ENCODE measurements at places on chromosomes 6 and 20. TPM values are rescaled to one million over a fixed set of nuclear protein-coding genes. Genes with fewer than 3 reads are reported as not detected.
A peak's percentile ranks its signal among the peaks of the same experiment; 100 is the strongest.

DNA sequence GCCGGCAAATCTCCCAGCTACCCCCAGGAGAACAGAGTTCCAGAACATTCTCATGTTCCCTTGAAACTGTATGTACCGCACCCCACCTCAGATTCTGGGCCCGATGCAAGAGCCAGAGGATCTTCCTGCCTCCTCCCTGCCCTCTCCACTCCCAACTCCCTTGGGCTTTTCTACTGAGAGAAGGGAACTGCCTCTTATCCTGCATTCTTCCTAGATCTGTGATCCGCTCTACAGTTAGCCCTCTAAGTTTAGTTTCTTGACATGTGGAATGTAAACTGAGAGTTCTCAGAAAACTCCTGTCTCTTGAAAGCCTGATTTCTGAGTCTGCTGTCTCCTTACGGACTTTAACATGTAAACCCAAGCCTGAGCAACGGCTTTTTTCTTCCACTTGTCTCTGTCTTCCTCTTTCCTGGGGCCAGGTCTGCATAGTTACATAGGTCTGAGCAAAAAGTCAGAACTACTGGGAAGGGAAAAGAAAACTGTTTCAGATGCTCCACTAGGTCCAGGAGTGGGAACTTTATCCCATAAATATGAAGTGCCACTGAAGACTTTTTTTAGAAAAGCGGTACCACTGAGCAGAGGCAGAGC, 86.5 kb upstream of the TNFAIP3 start:
- DNase-seq, result no peak

DNA sequence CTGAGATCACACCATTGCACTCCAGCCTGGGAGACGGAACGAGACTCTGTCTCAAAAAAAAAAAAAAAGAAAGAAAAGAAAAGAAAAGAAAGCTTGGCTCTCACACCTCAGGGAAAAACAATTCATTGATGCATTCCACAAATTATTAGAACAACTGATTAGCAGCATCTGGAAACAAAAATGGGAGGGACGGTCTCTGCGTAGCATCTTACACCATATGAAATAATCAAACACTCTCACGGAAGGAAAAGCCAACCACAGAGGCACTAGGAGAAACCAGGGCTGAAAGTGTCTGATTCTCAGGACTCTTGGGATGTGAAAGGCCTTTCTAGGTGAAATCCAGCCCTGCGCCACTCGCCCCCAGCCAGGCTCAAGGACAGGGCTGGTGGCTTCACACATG, 2.3 kb upstream of the HELZ2 start:
- DNase-seq, result no peak

DNA sequence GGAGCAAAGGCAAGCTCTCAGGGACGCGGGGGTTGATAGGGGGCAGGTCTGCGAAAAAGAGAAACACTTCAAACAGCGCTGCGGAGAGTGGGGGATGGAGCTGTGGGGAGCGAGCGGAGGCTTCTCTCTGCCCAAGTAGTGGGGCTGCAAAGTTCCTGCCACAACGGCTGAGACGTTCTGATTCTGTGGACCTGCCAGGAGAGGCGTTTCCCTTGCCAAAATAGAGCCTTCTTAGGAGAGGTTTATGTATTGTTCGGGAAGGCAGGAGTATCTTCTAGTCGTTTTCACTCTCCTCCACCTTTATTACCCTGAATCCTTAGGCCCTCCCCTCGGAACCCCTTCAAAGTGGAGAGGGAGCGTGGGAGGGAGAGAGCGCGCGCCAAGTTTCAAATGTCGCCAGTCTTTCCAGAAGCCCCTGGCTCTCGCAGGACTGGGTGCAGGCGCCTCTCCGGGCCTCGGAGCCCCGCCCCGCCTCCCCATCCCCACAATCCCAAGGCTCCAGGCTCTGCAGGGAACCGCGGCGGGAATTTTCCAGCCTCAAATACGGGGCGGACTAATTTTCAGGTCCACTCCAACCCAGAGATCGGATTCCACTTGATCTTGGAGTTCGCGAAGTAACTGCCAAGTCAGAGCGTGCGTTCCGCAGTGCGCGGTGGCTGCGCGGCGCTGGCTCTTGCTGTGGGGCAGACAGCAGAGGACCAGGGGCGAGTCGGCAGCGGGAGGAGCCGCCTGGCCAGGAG, 10.0 kb upstream of the POU3F2 start:
- no peak for DNase-seq

GRCh38 chr20:48592107-48592940, 235.5 kb downstream of the PREX1 start:
- no peak for DNase-seq

- DNase-seq, result no peak
These were observed 156.0 kb downstream of the RFPL4B start for GRCh38 chr6:112503091-112503596.

- DNase-seq, result no peak
These were observed 117.5 kb downstream of the FLRT3 start for GRCh38 chr20:14219801-14220461.

DNA sequence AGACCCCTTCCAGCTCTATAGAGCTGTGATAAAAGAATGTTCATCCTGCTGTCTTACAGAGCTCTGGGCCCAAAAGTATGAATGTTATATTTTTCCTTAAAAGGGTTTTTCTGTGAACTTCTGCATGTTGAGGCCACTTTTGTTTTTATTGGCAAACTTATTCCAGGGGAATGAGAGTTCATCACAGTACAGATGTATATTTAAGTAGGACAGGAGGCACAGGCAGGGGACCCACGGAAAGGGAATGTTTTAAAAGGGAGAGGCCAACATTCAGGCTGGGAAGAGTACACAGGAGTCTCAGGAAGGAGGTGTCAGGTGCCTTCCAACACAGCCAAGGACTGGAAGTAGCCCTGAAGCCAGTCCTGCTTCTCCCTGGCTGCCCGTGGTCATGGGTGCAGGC, 148.4 kb downstream of the EYA2 start:
- DNase-seq, result no peak

- no peak for DNase-seq
These were observed 588.7 kb downstream of the UTRN start for GRCh38 chr6:144873623-144874378.

DNA sequence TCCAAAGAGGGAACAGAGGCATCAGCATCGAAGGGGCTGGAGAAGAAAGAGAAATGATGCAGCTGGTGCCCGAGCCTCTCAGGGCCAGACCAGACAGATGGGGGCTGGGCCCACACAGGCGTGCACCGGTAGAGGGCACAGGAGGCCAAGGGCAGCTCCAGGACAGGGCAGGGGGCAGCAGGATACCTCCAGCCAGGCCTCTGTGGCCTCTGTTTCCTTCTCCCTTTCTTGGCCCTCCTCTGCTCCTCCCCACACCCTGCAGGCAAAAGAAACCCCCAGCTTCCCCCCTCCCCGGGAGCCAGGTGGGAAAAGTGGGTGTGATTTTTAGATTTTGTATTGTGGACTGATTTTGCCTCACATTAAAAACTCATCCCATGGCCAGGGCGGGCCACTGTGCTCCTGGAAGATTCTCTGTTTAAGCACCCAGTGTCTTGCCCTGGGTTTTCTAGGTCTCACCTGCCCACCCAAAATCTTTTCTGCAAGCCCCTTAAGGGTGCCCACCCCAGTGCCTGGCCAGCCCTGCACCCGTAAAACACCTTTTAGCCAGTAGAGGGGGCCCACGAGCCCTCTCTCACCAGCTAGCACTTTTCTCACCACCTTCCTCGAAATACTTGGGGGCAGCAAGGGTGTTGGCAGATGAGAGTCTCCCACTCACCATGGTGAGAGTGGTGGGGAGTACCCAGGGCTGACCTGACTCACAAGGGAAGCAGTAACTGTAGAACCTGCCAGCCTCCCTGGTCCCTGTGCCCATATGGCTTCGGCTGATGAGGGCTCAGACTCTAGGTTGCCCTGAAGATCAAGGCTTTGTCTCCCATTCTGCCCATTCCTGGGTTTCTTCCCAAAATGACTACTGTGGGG, 35.7 kb upstream of the ID1 start:
- DNase-seq, result peak; percentile 61

GRCh38 chr6:33117811-33118277, 42.1 kb downstream of the HLA-DPB1 start:
- no peak for DNase-seq

- DNase-seq, result peak; percentile 44
These were observed 12.5 kb downstream of the ITPR3 start for GRCh38 chr6:33633462-33634158.

- DNase-seq, result no peak
These were observed 4.6 kb upstream of the PFDN4 start for GRCh38 chr20:54203281-54203680.

DNA sequence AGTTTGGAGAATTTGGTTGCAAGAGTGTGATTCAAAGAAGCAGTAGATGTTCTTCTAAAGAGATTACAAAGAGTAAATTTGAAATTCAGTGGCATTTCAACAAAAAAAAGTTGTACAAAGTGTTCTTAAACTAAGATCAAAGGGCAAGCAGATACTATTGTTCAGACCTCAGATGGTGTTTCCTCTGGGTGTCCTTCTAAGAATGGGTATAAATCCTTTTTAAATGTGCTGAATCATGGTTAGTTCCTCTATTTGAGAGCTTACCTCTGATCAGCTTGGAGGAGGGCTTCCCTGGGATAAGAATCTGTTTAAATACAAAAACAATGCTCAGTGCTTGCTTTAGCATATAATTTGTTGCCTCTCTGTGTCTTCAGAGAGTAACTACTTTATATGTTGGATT, 6.3 kb downstream of the BMP6 start:
- no peak for DNase-seq

- no peak for DNase-seq
These were observed 256.2 kb downstream of the EPHA7 start for GRCh38 chr6:93163146-93163545.

DNA sequence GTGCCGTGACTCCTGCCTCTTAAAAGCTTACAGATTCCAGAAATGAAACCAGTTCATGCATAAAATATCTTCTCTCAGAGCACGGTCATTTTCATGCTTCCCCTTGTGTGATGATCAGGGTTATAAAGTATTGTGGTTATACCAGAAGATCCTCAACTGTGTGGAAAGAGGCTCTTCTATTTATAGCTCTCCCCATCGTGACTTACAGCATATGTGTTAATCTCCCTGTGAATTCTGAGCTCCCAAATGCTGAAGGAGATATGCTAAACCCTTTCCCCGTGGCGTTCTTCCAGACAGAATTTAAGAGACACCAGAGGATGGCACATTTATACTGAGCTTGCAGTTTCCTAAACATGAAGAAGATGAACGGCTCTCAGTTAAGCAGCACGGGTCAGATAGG, 158.8 kb downstream of the CDH26 start:
- no peak for DNase-seq

- no peak for DNase-seq
These were observed 11.3 kb upstream of the ZNF451 start for GRCh38 chr6:57078531-57079207.

- no peak for DNase-seq
These were observed 23.9 kb downstream of the C20orf203 start for GRCh38 chr20:32649697-32650400.

DNA sequence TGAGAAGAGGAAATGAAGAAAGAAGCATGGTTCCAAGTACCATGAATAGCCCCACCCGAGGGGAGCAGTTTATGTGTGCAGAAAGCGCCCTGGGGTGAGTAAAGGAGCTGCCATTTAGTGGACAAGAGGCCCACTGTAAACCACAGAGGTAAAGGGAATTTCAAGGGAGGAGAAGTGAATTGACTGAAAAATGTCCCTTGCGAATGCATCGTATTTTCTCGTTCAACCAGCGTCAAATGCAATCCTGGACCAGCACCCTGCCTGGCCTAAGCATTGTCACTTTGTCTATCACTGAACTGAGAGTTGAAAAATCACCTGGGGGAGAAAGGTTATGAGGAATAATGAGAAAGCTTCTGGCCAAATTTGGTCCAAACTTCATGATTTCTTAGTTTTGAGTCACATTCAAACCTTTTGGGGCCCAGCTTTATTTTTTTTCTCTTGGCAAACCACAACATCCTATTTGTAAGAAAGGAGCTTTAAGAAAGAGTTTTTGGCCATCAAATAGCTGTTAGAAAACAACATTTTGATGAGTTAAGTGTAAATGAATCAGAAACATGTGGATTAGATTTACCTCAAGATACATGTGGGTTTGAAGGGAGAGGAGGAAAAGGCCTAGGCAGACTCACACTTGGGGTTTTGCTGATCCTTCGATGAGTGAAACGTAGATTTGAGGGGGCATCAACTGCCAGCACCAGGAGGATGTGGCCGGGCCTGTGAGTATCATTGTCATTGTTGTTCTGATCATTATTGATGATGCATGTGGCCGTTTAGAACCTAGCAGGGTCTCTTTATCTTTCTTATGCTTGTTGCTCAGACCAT, 214.0 kb downstream of the CLIC5 start:
- no peak for DNase-seq

DNA sequence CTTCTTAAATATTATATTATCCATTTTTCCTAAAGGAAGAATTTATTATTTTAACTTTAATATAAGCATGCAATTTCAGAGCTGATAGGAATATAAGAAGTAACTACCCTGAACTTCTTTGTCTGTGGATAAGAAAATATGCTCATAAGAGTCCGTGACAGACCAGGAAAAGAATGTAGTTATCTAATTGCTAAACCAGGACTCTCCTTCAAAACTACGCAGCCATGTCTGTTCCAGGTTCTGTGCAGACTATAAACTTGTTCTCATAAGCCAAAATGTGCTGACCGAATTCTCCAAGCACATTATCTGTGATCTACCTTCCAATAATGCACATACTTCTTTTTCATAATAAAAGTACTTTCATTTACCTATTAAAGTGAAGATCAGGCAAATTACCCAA, 116.5 kb downstream of the TRDN start:
- no peak for DNase-seq

DNA sequence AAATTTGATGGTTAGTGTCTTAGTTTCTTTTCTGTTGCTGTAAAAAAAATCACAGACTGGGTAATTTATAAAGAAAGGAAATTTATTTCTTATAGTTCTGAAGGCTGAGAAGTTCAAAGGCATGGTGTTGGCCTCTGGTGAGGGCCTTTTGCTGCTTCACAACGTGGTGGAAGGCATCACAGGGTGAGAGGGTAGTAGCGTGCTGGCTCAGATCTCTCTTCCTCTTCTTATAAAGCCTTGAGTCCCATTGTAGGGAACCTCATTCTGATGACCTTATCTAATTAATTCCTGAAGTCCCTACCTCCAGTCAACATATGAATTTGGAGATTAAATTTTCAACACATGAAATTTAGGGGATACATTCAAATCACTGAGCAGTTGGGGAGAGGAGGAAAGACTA, 62.0 kb downstream of the ARID1B start:
- no peak for DNase-seq

Gene PRDM13
- total RNA-seq, result not detected

Gene LRRC73
- 0.25 TPM for total RNA-seq

Gene SLC2A10
- total RNA-seq, result not detected

Gene VNN1
- total RNA-seq, result not detected

Gene CTCFL
- total RNA-seq, result not detected

Gene GINS1
- total RNA-seq, result 29.9 TPM

Gene PPP1R3D
- total RNA-seq, result 5.1 TPM

Gene RNF144B
- total RNA-seq, result 154 TPM

Gene LAMA5
- 162 TPM for total RNA-seq

Gene BPIFB1
- total RNA-seq, result not detected

Gene GUCA1A
- not detected for total RNA-seq

Gene TRAPPC3L
- total RNA-seq, result not detected

Gene NSFL1C
- 80.0 TPM for total RNA-seq

Gene PNRC1
- 53.0 TPM for total RNA-seq

Gene PGBD1
- 1.9 TPM for total RNA-seq

Gene GSTA2
- not detected for total RNA-seq
